ENCODE measurements at places on chromosomes 11 and 22. TPM values are rescaled to one million over a fixed set of nuclear protein-coding genes. Genes with fewer than 3 reads are reported as not detected.

PPP2R5B gene
- 11.6 TPM for total RNA-seq

PNPLA5 gene
- total RNA-seq: not detected

RASD2 gene
- not detected for total RNA-seq

CRYBB3 gene
- not detected for total RNA-seq

MIOX gene
- total RNA-seq: not detected

CABP4 gene
- not detected for total RNA-seq

MAJIN gene
- not detected for total RNA-seq

ALX4 gene
- total RNA-seq: not detected

TRIOBP gene
- total RNA-seq: 271 TPM

AASDHPPT gene
- total RNA-seq: 67.0 TPM

SLC37A2 gene
- 0.88 TPM for total RNA-seq

RAG2 gene
- not detected for total RNA-seq

ANGPTL5 gene
- total RNA-seq: not detected

RTN4R gene
- total RNA-seq: 0.29 TPM

SYCE3 gene
- not detected for total RNA-seq

PANX2 gene
- total RNA-seq: 0.86 TPM

PLEKHA7 gene
- total RNA-seq: 0.22 TPM

BIRC3 gene
- total RNA-seq: 4.4 TPM

FOSL1 gene
- 76.5 TPM for total RNA-seq

PRPF19 gene
- 60.4 TPM for total RNA-seq

APLNR gene
- not detected for total RNA-seq

OR51D1 gene
- not detected for total RNA-seq

MAPK8IP2 gene
- 0.14 TPM for total RNA-seq

GRK3 gene
- total RNA-seq: 0.22 TPM

NTM gene
- 97.8 TPM for total RNA-seq

CYB5R2 gene
- 16.4 TPM for total RNA-seq

POTEH gene
- total RNA-seq: not detected

MYRF gene
- total RNA-seq: 6.4 TPM

KRTAP5-11 gene
- total RNA-seq: not detected

ANO9 gene
- total RNA-seq: not detected

DCHS1 gene
- 44.0 TPM for total RNA-seq

ME3 gene
- 36.1 TPM for total RNA-seq

PTGDR2 gene
- total RNA-seq: under 0.01 TPM

SPON1 gene
- total RNA-seq: 0.66 TPM

OR4D5 gene
- not detected for total RNA-seq

CALCB gene
- not detected for total RNA-seq
